NCI-H187 (cell line): ENCODE measurements at places on chromosomes 13 and 19.
A peak's percentile ranks its signal among the peaks of the same experiment; 100 is the strongest.

GRCh38 chr19:55552620-55553019, 7.3 kb upstream of the SBK3 start:
- no peak for DNase-seq

DNA sequence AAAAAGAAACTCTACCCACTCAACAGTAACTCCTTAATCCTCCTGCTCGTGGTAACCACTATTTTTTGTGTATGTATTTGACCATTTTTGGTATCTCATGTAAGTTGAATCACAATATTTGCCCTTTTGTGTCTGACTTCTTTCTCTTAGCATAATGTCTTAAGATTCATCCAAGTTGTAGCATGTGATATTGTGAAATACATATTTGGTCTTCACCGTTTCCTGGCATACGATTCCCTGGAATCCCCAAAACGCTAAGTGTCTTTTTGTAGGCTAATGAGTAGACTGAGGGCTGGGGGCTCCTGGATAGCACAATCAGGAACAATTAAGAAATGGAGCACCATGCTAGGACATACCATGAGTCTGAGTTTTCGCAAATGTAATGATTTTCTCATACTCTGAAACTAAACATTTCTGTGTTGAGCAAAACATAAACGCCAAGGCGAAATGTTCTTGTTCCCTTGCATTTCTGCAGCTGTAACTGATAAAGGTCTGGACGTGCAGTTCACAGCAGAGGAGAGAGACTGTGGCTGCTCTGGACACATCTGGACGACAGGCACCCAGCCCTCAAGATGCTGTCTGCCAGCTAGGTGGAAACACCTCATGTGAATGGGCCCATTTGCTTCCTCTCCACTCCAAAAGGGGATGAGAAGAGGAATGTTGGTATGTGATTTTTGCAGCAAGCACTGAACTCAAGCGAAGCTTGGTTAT, 38.4 kb downstream of the BRD4 start:
- DNase-seq, result no peak

GRCh38 chr19:18763674-18764590, 27.2 kb downstream of the COMP start:
- no peak for DNase-seq

DNA sequence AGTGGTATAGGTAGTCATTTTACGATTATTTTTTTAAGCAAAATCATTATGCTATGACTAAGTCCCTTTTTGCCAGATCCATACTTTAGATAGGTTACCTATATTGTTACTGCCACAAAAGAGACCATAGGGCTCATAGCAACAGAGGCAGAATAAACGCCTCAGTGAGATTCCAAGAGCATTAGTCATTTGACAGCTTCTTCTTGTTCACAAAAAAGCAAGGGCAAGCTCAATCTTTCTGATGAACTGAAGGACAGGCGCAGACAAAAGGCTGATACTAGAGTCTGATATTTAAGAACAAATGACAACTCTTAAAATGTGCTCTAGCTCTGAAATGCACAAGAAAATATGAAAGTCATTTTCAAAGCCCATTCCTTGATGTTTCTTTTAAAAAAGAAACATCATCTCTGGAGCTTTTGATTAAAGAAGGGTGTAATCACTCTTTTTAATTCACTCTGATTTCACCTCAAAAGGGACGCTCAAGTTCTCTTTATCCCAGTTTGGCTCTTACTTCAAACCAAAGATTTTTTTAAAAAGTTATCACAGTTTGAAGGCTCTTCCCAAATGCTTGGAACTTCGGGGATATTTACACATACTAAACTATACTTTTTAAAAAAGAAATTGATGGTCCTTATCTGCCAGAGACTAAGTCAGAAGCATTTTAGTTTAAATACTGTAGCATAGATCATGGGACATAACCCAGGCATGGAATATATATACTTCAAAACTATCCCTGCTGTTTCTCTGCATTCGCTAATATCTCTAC, 187.2 kb downstream of the EFNB2 start:
- DNase-seq, result no peak

GRCh38 chr13:49341941-49342340, 94.2 kb downstream of the CDADC1 start:
- no peak for DNase-seq

- DNase-seq, result no peak
Observed at GRCh38 chr19:18109733-18110608, 12.4 kb downstream of the MAST3 start.

- DNase-seq, result no peak
Observed at GRCh38 chr13:32639502-32640105, 53.4 kb downstream of the PDS5B start.

DNA sequence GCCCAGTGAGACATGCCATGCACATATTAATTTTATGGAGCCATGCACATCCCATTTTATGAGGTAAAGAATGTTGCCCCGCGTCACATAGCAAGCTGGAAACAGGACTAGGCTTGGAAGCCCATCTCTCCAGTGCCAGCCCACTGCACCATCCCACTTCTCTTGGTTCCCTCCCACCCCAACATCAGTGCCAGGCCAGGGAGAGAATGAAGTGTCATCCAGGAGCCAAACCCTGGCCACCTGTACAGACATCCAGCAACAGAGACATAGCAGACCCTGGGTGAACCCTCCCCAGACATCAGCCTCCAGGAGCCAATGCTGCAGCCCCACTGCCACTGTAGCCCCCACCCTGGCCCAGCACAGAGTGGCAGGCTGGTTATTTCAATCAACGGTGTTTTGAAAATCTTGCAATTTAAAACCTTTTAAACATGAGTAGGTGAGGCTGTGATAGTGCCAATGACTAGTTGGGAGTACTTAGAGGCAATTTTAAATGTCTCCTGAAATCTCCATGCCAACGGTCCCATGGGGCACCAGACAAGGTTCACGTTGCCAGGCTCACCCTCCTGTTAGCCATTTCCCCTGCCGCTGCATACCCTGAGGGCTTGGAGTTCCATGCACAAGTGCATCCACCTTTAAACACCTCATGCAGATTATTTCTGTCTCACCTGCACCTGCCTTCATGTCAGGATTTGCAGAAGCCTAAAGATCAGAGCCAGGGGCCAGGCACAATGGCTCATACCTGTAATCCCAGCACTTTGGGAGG, 34.7 kb downstream of the VSTM2B start:
- DNase-seq, result peak; percentile 23

DNA sequence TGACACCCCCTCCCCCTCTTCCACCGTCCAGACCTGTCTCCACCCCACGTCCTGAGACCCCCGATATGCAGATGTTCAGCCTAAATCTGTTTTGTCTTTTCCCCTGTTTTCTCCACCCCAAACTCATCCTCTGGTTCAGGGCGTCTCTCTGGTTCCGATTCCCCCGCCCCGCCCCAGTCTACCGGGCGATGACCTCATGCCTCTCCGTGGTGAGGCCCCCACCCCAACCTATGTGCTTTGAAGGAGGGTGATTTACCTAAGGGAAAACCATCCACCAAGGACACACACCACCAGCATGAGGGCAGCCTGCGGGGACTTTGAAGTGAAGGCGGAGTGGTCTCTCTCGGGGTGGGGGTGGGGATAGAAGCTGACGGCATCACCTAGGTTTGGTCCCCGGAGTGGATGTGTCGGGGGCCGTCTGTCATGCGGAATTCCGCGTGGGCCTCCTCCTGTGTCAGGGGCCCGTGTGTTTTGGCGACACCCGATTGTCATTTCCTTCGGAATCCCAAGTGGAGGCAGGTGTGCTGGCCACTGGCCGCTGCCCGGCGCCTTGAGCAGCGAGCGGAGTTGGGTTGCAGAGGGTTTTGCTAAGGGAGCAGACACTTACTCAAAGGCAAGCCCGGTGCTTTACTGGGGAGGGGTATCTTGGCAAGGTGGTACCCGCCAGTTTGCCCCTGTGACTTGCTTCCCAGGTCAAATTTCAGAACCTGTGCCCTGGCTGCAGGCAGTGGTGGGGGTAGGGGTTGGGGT, 1.4 kb downstream of the FZR1 start:
- no peak for DNase-seq

GRCh38 chr19:55418185-55418584, 10.6 kb upstream of the UBE2S start:
- DNase-seq, result no peak

- DNase-seq, result no peak
Observed at GRCh38 chr19:6930190-6930589, 42.8 kb downstream of the ADGRE1 start.

- no peak for DNase-seq
Observed at GRCh38 chr13:30984620-30985019, 52.2 kb downstream of the TEX26 start.

- DNase-seq, result no peak
Observed at GRCh38 chr19:4692251-4693077, 22.3 kb upstream of the MYDGF start.

- DNase-seq, result no peak
Observed at GRCh38 chr19:55481148-55481793, 3.7 kb upstream of the NAT14 start.

- no peak for DNase-seq
Observed at GRCh38 chr13:43446126-43446525, 340.6 kb downstream of the ENOX1 start.

DNA sequence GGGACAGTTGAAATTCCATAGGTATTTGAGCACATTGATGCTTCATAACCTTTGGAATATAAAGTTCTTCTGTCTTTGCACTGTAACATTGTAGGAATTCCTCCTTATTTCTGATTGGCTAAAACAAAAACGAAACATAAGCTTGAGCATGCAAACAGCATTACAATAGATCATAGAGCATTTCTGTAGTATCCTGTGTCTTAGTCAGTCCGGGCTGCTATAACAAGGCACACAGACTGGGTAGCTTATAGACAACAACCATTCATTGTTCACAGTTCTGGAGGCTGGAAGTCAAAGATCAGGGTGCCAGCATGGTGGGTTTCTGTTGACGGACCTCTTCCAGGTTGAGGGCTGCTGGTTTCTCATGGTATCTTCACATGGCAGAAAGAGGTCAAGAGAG, 188.7 kb upstream of the SOX21 start:
- no peak for DNase-seq

DNA sequence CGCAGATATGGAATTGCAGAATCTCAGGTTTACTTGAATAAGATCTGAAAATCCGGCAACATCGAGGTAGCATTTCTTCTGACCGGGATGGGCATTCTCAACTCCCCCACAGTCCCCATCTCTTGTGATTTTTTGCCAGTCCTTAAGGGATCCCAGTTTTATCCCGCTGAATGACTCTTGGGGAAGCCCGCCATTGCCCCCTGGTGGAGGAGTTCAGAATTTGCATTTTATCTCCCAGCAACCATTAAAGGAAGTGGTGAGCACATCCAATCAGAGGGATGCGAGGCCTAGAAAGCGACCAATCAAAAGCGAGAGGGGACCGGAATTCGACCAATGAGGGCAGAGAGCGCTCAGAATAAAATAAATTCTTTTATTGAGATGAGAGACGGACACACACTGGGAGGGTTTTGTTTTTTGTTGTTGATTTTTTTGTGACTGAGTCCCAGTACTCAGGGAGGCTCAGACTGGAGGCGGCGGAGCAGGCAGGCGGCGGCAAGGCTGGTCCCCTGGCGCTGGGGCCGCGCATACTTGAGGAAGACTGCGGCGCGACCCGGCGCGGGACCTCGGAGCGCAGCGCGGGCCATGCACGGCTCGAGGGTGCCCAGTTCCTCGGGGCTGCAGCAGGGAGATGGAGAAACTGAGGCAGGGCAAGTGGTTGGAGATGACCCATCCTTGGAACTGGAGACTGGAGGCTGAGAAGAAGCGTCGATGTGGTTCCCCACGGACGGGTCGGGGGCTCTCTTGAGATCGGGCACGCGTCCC, 3.9 kb upstream of the TTC9B start:
- DNase-seq, result peak; percentile 14

- peak; percentile 42 for DNase-seq
Observed at GRCh38 chr13:110466266-110466915, 95.1 kb downstream of the RAB20 start.

GRCh38 chr19:32012206-32012605, 333.2 kb upstream of the ZNF507 start:
- no peak for DNase-seq

- no peak for DNase-seq
Observed at GRCh38 chr13:20974981-20975585, 72.5 kb upstream of the XPO4 start.

GRCh38 chr13:107301724-107302374, 733.9 kb upstream of the ARGLU1 start:
- DNase-seq, result no peak

GRCh38 chr19:31962561-31962996, 382.8 kb upstream of the ZNF507 start:
- no peak for DNase-seq

DNA sequence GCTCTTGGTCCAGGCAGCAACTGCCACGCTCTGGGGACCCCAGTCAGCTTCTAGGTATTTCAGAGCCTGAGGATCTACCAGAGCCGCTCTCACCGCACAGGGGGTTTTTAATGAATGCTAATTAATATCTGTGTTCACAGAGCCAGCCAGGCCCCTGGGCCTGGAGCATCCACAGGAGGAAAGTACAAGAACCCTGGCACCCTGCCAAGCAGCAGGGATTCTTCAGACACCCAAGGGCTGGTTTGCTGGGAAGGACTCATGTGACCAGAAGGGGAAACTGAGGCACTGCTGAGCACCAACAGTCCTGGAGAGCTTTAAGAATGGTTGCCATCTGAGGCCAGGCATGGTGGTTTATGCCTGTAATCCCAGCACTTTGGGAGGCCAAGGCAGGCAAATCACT, 38.0 kb upstream of the ADGRE5 start:
- no peak for DNase-seq

DNA sequence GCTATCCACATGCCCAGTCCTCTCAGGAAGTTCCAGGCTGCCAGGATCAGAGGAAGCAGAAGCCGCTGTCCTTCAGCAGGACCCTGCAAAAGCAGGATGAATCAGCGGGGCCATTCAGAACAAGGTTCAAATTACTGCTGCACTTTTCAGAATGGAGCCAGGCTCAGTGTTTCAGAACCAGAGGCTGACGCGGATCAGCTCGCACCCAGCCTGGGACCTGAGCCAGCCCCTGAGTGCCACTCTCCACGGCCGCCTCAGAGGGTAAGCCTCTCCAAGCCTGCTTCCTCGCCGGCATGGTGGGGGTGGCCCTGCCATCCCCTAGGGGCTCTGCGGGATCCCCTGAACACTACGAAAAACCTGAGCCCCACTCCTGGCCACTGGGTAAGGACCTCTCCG, 24.7 kb downstream of the RASA3 start:
- DNase-seq, result no peak
